ENCODE measurements at places on chromosomes 7 and 10. TPM values are rescaled to one million over a fixed set of nuclear protein-coding genes. Genes with fewer than 3 reads are reported as not detected.

DNA sequence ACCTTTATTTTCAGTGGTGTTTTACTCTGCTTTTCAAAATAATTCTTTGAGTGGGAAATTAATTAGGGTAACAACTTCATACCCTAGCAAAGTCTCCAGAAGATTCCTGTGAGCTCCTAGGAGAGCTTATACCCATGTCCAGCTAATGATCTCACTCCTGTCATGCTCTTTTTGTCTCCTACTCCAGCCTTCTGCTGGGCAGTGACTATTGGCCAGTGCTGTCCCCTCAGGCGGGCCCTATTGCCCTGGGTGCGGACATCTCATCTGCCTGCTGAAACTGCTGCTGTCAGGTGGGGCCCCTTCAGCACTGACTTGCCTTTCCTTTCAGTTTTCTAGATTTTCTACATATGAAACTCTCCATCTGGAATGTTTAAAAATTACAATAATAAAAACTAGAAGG, 80.3 kb downstream of the EBLN1 start:
- DNase-seq = no peak

DNA sequence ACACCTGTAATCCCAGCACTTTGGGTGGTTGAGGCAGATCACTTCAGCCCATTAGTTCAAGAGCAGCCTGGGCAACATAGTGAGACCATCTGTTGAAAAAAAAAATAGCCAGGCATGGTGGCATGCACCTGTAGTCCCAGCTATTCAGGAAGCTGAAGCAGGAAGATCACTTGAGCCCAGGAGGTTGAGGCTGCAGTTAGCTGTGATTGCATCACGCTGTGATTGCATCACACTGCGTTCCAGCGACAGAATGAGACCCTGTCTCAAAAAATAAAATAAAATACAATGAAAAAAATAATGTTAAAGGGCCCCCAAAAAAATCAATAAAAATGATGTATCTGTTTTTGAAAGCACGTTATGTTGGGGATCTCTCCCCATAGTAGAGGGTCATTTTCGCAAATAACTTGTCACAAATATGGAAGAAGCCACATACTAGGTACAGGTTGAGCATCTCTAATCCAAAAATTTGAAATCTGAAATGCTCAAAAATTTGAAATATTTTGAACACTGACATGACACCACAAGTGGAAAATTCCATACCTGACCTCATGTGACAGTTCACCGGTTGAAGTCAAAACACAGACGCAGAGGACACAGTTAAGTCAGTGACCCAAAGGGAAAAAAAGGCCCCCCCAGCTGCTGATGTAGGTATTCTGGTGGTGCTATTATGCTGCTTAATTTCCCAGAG, 9.5 kb downstream of the CISD1 start:
- DNase-seq = no peak

DNA sequence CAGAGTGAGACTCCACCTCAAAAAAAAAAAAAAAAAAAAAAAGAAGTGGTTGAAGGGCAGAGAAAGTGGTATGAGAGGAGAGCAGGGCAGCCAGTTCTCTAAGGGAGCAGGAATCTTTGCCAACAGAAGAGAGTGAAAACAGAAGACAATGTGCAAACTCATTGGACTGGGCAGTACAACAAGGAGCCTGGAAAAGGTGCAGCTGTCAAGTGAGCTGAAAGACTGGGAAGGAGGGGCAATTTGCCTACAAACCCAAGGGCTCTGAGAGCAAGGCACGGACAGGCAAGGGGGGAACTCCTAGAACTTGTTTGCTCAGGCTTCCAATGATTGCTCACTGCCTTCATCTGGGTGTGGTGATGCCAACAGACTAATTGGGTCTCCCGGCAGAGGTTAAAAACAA, 9.5 kb downstream of the ACTR1A start:
- no peak for DNase-seq

- no peak for DNase-seq
These were observed 46.3 kb upstream of the SHH start for GRCh38 chr7:155858521-155859061.

GRCh38 chr10:77618117-77618516, 19.5 kb downstream of the KCNMA1 start:
- DNase-seq = no peak

GRCh38 chr7:18290223-18290622, 205.3 kb upstream of the HDAC9 start:
- DNase-seq = no peak

GRCh38 chr10:5736591-5736990, 52.0 kb downstream of the TASOR2 start:
- DNase-seq = no peak

DNA sequence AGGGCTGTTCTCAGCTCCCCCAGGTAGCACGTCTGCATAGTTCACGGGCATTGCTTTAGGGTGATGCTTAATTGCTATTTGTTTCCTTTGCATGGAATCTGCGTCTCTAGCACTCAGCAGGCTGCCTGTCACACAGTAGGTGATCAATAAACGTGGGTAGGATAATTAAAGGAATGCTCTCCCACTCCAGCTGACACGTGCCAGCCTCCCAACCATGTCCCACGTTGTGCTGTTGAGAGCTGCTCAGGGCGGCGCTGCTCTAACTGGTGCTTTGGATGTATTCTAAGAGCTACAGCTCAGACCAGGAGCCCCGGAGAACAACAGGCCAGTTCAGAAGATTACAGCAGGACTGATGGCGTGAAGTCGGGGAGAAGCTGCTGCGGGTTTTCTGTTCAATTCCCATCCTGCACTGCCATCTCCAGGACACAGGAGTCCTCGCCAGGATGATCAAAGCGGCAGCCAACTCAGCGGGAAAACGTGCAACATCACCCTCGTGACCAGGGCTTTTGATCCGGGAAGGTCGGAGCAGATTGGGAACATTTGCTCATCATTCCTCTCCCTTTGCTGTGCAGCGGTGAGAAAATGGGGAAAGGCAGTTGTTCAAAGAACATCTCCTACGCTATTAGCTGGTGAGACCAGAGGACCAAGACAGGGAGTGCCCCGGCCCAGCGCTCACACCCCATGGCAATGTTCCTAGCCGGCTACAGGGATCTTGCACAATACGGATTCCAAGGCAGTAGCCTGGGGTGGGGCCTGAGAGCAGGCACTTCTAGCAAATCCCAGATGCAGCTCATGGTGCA, 50.5 kb upstream of the FOXK1 start:
- no peak for DNase-seq

DNA sequence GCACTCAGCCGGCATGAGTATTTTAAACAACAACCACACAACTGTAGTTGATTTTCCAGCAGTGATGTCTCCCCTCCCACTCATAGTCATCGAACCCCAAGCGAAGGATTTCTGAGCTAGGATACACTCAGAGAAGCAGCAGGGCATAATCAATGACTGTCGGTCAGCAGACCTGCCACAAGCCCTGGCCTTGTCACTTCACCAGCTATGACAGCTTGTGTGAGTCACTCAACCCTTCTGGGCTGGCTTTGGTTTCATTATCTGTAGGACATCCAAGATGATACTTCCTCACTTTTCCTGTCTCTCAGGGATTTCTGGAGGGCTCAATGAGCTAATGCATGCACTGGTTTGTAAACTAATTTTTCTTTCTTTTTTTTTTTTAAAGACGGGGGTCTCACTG, 22.0 kb upstream of the UBE3C start:
- no peak for DNase-seq

- DNase-seq = no peak
These were observed 111.2 kb downstream of the GALNT11 start for GRCh38 chr7:152136686-152137085.

- DNase-seq = peak; percentile 69
These were observed 1.1 kb downstream of the TRRAP start for GRCh38 chr7:98879198-98879978.

GRCh38 chr10:79027147-79028055, 41.4 kb upstream of the ZMIZ1 start:
- peak; percentile 45 for DNase-seq

DNA sequence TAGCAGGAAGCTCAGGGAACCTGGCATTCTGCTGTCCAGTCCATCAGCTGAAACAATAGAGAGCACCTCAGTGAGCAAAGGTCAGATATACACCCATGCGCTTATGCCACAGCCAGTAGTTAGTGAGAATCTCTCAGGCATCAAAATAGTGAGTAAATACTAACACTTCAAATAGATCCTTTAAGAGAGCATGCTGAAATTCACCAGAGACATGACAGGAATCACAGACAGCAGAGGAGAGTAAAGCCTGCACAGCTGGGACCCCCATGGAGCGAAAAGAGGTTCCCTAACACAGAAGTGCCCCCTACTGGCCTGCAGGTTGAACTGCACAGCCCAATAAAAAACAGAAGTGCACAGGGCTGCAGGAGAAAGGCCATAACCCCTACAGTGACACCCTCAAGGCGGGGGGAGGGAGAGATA, 57.6 kb upstream of the ANTXRL start:
- peak; percentile 16 for DNase-seq

DNA sequence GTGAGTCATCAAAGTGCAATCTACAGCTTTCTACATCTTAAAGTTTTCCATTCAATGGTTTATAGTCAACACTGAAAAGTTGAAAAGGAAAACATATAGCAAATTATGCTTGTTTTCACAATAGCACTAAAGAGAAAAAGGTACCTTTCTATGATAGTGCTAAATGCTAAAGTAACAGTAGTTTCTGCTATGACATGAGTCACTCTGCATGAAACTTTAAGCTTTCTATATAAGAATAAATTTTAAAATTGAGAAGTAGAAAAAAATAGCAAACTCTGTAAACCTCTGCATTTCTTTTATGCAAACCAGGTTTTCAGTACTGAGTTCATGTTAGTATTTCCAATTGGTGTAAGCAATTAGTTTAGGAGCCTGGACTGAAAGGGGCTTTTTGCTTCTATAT, 31.2 kb upstream of the TMEM168 start:
- DNase-seq = no peak

GRCh38 chr10:128173386-128173785, 47.2 kb upstream of the MKI67 start:
- DNase-seq = no peak

- no peak for DNase-seq
These were observed 73.1 kb upstream of the RPA3 start for GRCh38 chr7:7791523-7791922.

GRCh38 chr10:9635691-9636090, 1382.0 kb upstream of the CELF2 start:
- no peak for DNase-seq

DNA sequence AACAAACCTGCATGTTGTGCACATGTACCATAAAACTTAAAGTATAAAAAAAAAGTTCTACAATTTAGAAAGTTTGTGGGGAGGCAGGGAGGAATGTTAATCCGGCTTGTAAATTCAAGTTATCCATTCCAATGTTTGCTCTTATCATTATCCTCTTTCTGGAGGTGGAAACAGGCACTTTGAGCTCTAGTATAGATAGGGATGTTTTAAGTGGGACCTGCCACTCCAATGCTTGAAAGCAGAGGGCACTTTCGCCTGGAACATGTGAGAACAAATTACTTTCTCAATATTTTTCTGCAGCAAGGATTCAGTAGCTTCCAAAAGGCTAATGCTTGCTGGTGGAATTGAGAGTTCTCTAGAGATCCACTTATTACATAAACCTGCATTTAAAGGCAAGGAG, 45.6 kb downstream of the FEZF1 start:
- no peak for DNase-seq

- no peak for DNase-seq
These were observed 214.4 kb downstream of the CACNA2D1 start for GRCh38 chr7:82229164-82229563.

DNA sequence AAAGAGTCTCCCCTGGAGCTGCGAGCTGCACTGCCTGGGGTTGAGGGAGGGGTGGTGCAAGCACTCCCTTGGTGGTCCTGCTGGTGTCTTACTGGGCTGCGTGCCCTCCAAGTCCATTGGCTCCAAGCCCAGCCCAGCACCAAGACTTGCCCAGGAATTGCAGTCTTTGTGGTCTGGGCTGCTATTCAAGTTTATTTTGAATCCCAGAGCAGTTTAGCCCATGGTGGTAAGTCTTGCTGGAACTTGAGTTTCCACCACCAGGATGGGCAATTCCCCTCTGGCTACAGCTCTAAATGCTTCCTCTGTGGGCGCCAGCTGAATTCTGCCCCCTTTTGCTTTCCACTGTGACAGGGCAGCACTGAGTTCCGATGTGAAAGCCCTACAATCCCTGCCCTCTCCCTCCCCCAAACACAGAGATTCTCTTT, 25.1 kb downstream of the GALNT11 start:
- DNase-seq = no peak

DNA sequence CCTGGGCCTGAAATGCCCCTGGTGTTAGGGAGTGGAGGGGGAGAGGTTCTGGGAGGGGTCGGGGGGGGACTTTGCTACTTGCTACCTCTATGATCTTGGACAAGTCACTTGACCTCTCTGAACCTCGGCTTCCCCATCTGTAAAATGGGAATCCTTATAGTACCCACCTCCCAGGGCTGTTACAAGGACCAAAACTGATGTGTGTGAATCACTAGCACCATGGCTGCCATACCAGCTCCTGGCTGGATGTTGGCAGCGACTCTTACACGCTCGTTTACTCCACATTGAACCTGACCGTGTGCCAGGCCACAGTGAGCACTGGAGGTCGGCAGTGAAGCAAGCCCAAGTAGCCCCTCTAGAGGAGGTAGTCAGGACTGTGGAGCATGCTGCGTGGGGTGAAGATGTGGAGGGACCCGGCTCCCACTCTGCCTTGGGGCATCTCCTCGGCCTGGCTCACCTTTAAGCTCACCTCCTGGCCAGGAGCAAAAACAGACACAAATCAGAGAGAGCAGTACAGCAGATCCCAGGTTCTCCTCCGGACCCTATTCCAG, 28.9 kb downstream of the PPIF start:
- DNase-seq = peak; percentile 15

DNA sequence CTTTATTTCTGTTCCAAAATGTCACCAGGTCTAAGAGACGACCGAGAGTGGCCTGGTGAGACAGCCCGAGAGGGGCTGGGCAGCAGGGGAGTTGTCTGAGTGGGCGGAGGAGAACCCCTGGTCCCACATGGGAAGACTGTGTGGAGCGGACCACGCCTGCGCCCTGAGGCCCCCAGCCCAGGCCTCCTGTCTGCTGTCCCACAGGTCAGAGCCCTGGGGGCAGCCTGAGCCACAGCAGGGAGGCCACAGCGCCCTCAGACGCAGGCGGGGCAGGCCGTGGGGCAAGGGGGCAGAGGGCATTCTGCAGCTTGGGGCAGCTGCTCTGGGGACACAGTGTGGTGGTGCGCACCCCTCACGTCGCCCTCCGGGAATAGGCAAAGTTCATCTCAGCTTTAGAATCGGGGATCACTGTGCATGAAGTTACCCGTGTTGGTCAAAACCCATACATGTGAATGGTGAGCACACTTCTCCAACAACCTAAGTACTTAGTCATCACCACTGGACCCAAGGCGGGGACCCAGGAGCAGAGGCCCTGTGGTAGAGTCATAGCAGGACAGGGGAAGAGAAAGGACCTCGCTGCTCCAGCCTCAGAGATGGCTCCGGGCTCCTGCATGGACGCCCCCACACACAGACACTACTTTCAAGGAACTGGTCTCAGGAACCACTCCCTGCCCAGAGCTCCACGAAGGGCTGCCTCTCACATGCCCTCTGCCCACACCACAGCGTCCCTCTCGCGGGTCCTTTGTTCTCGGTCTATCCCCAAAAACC, 214.7 kb downstream of the ELFN1 start:
- no peak for DNase-seq

- no peak for DNase-seq
These were observed 113.1 kb downstream of the NT5C2 start for GRCh38 chr10:103079946-103080345.

GRCh38 chr7:17677408-17677807, 262.9 kb downstream of the SNX13 start:
- no peak for DNase-seq

Gene MTG1
- total RNA-seq = 56.6 TPM

Gene ZNF804B
- total RNA-seq = not detected

Gene C10orf67
- not detected for total RNA-seq

Gene AKR1C3
- 1.8 TPM for total RNA-seq

Gene OR13A1
- not detected for total RNA-seq

Gene AKR1B15
- not detected for total RNA-seq

Gene VAX1
- not detected for total RNA-seq

Gene EEPD1
- total RNA-seq = 2.3 TPM

Gene ADO
- total RNA-seq = 23.3 TPM

Gene FAM237B
- not detected for total RNA-seq

Data from activated naive CD8-positive, alpha-beta T cell treated with anti-CD3 and anti-CD28 coated beads, Interleukin-2, amount 10 ng/mL, durations not matched to agents 7 days and 5 days (primary cell).